Activated T-cell treated with anti-CD3 and anti-CD28 coated beads for 4 hours (primary cell): ENCODE measurements at places on chromosomes 13 and 19.

DNA sequence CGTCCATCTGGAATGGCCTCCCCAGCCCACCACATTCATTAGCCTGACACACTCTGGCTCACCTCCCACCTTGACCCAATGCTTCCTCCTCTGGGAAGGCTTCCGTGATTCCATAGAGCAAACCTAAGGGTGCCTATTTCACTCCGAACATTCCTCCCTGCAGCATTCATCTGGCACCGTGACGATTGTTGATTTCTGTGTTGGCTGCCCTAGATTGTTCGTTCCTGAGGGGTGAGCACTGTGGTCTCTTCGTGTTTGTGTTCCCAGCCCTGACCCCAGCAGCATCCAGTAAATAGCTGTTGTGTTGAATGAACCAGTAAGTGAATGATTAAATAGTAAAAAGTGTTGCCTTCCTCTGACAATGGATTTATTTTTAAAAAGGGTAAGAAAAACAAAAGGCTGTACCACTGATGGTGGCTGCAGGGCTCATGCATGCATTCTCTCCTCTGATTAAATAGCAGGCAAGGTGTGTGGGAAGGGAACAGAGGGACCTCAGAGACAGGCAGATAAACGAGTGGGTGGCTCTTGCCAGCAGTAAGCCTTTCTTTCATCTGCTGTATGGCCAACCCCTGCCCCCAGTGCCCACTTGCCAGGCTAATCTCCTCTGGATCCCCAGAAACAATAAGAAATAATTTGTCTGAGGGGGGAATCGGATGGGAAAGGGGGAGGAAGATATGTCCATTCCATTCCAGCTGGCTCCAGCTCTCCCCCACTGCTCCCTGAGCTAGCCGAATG is 48.4 kb upstream of the CACNA1A start:
- DNase-seq = no peak

DNA sequence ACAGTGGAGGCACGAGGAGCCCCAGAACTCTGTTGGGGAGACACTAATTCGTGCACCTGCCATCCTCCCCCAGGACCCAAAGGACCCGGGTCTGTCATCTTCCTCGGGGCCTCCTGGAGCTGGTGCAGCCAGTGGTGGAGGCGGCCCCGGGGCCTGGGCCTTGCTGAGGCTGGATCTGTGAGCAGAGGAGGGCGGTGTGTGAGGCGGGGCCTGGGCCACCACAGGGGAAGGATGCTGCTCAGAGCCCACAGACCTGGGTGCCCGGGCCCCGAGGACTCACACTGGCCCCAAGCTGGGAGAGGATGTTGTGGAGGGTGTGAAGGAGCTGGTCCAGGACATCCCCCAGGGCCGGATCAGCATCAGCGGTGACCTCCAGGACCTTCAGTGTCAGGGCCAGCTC is 8.3 kb downstream of the IFNL3 start:
- DNase-seq = no peak

DNA sequence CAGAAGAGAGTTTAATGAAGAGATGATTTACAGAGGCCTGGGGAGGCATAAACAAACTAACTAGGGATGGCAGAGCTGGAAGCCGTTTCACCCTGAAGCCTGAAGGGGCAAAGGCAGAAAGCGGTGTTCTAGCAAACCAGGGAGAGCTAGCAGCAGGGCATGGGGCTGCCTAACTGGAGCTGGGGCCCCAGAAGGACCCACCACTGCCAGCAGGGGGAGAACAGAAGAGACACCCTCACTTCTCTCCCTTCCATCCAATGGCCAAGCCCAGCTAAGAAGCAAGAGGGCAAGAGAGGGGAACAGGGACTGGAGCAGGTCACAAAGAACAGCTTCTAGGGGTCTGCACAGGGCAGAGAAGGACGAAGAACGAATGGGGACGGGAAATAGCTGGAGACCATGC is 195.5 kb downstream of the KATNAL1 start:
- DNase-seq = no peak

GRCh38 chr13:114047358-114047881 is 73.5 kb upstream of the C13orf46 start:
- no peak for DNase-seq

- DNase-seq = no peak
Measured at GRCh38 chr13:27170221-27170515, 1.4 kb downstream of the USP12 start.

GRCh38 chr19:39941151-39941550 is 6.7 kb upstream of the FCGBP start:
- no peak for DNase-seq

DNA sequence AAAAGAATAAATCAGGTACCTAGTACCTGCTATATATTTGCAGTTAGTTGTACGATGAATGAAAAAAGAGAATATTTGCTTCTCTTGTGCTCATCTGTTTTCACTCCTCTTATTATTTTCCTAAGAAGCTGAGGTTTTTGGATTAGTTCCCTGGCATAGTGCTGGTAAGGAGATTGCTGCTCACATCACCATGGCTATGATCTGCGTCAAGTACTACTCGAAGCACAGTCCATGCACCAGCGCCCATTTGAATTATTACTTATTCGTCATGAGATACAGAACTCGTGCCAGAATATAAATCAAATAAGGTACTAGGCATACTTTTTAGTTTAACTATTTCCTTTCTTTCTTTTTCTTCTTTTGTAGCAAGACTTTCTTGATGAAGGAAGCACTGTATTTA is 7.1 kb downstream of the SERTM1 start:
- no peak for DNase-seq

GRCh38 chr13:75798353-75799255 is 162.5 kb downstream of the LMO7 start:
- DNase-seq = no peak

GRCh38 chr13:98187155-98187964 is 10.3 kb upstream of the RNF113B start:
- DNase-seq = no peak

GRCh38 chr19:39200066-39200802 is 3.5 kb downstream of the NCCRP1 start:
- DNase-seq = no peak

DNA sequence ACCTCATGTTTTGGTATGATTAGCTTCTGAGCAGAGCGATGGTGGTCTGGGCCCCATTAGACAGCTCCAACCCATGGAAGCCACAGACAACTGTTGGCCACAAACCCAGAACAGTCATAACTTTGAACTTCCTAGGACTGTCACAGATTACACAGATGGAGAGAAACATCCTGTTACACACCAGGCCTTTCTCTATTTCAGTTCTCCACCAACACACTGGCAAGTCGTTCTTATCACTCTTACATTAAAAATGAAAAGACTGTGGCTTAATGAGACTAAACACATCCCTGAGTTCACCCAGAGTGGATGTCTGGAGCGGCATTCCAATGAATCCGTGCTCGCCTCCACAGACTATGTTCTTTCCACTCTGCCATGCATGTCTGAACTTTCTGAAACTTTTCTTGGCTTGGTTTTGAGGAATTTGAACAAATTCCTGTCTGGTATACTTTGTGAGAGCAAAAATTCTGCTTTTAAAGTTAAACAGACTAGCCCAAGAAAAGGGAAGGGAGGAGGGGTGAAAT is 109.1 kb downstream of the NALCN start:
- DNase-seq = no peak

DNA sequence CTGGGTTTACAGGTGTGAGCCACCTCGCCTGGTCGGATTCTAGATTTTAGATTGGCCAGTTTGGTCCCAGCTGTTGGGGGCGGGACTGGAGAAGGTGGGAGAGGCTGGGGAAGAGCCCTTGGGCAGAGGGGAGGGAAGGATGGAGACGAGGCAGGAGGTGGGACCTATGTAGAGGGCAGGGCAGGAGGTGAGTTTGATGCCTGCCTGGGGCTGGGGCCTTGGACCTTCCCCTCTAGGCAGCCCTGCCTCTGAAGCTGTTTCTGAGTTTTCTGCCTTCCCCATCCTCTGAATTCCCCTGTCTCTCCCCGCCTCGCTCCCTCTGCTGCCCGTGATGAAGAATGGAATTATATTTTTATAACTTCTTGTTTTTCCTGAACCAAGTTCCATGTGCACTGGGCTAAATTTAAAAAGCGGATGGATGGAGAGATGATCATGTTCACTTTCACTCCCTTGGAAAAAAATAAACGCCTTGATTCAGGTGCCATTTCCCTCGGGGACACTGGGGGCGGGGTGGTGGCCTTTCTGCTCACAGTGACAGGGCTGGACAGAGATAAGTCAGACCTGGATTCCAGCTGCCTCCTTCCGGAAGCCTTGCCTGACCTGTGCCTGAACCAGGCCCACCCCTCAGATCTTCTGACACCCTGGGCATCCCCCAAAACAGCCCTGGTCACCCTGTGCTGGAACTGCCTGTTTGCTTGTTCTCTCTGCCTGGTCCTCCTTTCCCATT is 16.5 kb upstream of the TNFAIP8L1 start:
- no peak for DNase-seq

- DNase-seq = no peak
Measured at GRCh38 chr13:102035969-102036368, 365.9 kb downstream of the FGF14 start.

DNA sequence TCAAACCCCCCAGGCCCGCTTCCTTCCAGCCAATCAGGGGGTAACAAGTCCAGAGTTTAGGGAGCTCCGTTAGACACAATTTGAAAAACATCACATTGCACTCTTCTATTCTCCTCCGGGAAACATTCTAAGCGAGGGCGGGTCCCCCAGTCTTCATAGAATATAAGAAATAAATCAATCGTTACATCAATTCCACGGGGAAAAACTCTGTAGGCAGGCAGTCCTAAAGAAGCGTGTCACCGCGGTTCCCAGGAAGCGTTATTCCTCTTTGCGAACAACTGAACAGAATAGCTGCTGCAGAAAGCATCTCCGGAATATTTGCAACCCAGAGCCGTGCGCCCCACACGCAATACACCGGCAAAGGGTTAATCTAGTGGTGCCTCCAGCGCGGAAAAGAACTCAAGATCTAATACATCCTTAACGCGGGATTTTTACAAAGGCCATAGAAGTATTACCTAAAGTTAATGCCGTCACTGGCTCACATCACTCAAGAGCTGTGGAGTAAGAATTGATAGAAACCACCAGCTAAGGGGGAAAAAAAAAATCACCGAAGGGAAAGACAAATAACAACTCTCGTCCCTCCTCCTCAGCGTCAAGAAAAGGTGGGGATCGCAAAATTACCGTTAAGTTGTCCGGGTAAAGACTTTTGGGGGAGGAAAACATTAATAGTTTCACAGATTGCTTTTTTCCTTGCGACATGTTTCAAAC is 65.1 kb downstream of the KCNRG start:
- no peak for DNase-seq

DNA sequence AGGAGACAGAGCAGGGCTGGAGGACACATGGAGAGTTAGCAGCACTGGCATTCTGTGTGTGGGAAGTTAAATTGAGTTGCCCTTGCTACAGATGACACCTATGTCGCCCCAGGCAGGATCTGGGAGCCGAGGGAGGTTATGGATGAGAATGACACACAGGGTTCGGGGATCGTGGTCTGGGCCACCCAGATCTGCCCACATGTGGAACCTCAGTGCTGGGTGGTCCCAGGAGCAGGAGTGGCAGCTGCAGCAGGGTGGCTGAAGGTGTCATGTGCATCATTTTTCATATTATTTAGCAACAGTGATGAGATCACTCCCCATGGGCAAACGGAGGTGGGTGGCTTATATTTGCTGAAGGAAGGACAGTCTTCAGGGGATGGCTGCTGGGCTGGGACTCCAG is 3.2 kb downstream of the IL17D start:
- no peak for DNase-seq

GRCh38 chr13:112234131-112234875 is 141.9 kb upstream of the SPACA7 start:
- DNase-seq = no peak

DNA sequence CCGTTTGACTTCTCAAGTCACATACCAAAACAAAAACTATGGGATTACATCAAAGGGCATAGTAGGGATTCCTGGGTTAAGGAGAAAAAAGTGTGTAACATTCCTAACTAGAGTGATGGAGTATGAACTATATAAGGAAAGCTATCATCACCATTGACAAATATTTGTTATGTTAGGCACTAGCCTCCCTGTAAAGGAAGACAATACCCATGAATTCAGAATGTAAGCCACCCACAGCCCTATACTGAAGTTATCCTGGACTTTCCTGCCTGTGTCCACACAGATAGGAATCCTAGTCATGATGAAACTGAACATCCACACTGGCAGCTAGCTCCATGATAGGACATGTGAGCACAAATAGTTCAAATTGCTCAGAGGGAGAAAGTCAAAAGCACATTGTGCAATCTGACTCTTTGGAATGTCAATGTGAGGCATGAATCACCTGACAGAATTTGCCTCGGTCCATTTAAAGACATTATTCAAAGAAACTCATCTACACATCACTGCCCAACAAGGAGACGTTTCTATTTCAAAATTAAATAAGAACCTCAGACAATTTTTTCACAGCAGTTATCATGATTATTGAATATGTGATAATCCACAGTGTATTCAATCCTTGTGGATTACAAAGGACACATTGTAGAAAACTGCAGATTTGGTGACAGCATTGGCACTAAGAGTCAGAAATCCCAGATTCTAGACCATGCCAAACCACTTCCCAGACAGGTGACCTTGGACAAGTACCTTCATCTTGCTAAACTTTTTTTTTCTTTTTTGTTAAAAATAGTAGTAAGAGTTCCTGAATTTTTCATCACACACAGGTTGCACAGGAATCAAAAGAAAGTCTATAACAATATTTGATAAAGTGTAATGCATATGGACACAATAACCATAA is 529.3 kb downstream of the IRS2 start:
- DNase-seq = no peak

- DNase-seq = no peak
Measured at GRCh38 chr13:111925146-111925875, 141.6 kb upstream of the SOX1 start.

- no peak for DNase-seq
Measured at GRCh38 chr13:65454403-65454802, 1775.7 kb downstream of the PCDH9 start.

DNA sequence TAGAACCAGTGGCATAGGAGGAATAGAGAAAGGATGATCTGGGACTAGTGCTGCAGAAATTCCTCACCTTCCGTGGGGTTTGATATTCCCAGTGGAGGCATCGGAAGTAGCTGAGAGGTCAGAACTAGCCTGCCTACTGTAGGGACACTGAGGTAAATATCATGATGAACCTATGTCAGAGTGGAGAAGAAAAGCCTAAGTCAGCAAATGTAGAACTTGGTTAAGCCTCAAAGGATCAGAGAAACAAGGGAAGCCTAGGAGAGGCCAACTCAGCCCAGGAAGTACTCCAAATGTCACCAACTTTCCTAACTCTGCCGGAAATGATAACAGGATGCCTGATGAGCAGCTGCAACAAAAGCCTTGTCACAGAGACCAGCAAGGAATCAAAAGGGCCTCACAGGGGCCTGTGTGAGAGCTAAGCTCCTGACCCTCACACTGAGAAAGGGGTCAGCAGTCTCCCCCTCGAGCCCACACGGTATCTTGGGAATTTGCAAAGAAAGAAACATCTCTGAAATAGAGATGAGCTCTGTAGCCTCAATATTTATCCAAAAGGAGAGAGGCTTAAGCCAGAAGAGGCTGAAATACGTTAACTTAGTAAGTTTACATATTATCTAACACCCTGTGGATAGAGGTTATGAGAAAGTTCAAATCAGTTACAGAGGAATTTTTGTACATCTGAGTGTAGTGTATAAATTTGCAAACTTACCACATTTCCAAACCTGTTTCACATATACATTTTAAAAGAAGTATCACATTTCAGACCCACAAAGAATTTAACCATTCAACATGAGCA is 1064.3 kb downstream of the DIAPH3 start:
- no peak for DNase-seq

- no peak for DNase-seq
Measured at GRCh38 chr13:110220471-110220870, 86.5 kb downstream of the COL4A1 start.

GRCh38 chr19:54109651-54110050 is 5.8 kb downstream of the TFPT start:
- DNase-seq = no peak

- DNase-seq = no peak
Measured at GRCh38 chr13:101939370-101939769, 462.5 kb downstream of the FGF14 start.

GRCh38 chr19:5193192-5193591 is 147.4 kb downstream of the PTPRS start:
- no peak for DNase-seq
